ENCODE measurements at places on chromosomes 5 and 9.
A peak's percentile ranks its signal among the peaks of the same experiment; 100 is the strongest.

DNA sequence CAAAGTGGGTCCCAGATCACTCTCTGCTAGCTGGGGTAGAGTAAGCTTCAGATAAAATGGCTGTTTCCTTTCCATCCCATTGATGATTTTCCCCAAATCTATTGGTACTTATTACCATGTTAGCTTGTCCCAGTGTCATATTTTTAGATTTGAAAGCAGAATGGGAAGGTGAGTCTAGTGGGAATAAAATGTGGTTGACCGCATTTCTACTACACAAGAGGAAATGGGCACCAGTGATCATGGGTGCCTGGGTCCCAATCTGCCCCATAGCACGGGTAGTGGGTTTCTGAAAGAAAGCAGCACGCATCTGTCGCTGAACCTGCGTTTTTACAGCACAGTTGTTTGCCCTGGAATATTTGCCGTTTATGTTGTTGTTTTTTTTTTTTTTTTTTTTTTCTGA is 20.1 kb downstream of the DAPK1 start:
- no peak for DNase-seq

DNA sequence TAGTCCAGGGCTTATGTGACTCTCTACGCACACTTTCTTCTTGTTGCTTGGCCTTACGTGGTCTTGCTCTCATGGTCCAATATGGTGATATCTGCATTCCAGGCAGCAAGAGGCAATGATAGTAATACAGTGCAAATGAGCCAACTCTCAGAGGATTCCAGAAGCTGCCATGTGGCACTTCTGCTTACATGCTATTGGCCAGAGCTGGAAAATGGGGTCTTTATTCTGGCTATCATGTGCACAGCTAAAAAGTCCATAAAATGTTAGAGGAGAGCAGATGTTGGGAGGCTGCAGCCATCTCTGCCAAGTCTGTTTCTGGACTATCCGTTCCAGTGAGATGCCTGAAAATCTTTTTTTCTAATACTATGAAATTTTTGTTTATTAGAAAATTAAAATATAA is 2.9 kb upstream of the SEPTIN8 start:
- DNase-seq = no peak

GRCh38 chr9:69519470-69520240 is 152.5 kb downstream of the APBA1 start:
- DNase-seq = no peak

- no peak for DNase-seq
Observed at GRCh38 chr9:120001536-120001935, 578.4 kb downstream of the CDK5RAP2 start.

- DNase-seq = no peak
Observed at GRCh38 chr9:34957492-34958410, at the start of gene PHF24. Gene PHF24 (plus strand): TSS chr9:34958285. CDS start chr9:34971299, 13,014 bp downstream.

- no peak for DNase-seq
Observed at GRCh38 chr5:175567954-175568353, 89.6 kb downstream of the SFXN1 start.

GRCh38 chr5:171520300-171521174 is 101.1 kb downstream of the FGF18 start:
- peak; percentile 45 for DNase-seq

- no peak for DNase-seq
Observed at GRCh38 chr5:158570502-158570901, 529.2 kb downstream of the EBF1 start.

GRCh38 chr9:109455861-109456260 is 42.2 kb downstream of the PTPN3 start:
- no peak for DNase-seq

GRCh38 chr9:117616431-117616831 is 87.8 kb upstream of the TLR4 start:
- DNase-seq = no peak

- peak; percentile 88 for DNase-seq
Observed at GRCh38 chr9:7185612-7186011, 427.8 kb downstream of the KDM4C start.

DNA sequence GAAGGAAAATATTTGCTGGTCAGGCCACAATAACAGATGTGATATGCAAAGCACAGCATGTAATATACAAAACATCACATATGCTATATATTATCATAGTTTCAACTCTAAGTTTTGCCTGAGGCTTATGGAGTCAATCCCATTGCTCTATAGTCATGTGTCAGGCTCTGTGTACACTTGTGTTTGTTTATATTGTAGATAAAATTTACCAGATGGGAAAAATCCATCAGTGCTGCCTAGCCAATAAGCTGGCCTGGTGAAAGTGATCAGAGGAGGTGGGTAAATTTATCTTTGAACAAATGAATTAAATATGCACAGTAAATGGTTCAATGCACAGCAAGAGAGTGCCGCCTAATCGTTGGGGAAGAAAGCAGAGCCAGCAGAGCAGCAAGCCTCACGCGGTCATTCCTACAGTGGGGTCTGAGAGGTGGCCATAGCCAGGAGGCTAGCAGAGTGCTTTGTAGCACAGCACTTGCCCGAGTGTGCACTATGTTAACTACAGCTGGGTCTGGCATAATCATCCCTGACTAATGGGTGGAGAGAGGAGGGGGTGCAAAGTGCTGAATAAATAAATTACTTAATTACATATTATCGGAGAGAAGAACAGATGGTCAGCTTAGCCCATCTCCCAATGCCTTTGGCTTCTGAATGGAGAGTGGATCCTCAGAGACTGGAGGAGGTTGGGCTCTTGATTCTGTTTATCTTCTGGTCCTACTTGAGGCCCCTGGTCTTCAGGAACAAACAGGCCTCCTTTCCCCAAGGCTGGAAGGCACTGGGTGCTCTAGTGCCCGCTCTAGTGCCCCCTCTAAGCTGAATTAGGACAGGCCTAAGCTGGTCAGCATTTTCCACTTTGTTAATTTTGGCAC is 153.5 kb downstream of the MAT2B start:
- no peak for DNase-seq

- DNase-seq = no peak
Observed at GRCh38 chr5:180636016-180636402, 13.4 kb downstream of the FLT4 start.

- no peak for DNase-seq
Observed at GRCh38 chr5:143108498-143109128, 294.9 kb downstream of the NR3C1 start.

DNA sequence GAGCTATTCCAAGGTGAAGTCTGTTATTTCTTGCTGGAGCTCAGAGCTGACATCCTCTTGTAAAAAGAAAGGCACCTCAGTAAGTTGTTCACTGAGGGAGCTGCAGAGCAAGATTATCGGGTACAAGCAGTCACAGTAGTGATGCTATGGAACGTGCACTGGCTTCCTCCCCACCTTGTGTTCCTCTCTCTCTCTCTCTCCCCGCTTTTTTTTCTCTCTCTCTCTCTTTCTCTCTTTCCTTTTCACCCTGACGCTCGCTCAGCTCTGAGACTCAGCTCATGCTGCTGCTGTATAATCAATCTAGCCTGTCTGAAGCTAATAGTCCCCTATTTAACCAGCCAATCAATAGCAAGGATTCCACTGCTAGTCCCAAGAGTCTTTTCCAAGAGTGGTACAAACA is 587.6 kb upstream of the CDH18 start:
- no peak for DNase-seq

GRCh38 chr5:160702934-160703333 is 149.1 kb downstream of the ATP10B start:
- DNase-seq = no peak

DNA sequence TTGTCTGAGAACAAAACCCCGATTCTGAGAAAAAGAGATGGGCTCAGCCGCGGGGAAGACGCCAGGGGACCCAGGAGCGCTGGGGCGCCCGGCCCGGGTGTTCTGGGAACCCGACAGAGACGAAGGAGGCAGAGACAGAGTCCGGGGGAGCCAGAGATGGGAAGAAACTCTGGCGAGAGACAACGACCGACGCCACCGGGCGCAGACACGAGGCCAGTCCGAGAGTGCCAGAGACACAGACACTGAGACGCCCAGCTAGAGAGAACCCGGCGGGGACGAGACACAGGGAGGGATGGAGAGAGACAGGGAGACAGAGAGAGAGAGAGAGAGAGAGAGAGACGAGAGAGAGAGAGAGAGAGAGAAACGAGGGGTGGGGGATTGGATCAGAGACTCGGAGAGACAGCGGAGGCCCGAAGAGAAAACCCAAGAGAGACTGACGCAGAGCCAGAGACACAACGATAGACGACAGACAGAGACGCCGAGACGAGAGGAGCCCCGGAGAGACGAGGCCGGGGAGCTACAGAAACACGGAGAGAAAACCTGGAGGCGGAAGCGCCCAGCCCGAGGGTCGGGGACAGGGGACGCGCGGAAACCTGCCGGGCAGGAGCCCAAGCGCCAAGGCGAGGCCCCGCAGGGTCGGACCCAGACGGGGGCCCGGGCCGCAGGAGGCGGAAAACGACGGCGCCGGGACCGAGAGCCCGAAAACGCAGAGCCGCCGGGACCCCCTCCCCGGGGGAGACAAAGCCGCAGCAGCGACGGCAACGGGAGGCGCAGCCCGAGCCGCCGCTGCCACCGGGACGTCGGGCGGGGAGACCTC is 3.3 kb downstream of the NR5A1 start:
- DNase-seq = no peak

GRCh38 chr5:41270423-41271251 is 57.3 kb upstream of the C6 start:
- DNase-seq = peak; percentile 5

- DNase-seq = no peak
Observed at GRCh38 chr9:92952906-92953610, 5.7 kb downstream of the FGD3 start.

GRCh38 chr5:3835811-3836210 is 240.2 kb downstream of the IRX1 start:
- DNase-seq = no peak

DNA sequence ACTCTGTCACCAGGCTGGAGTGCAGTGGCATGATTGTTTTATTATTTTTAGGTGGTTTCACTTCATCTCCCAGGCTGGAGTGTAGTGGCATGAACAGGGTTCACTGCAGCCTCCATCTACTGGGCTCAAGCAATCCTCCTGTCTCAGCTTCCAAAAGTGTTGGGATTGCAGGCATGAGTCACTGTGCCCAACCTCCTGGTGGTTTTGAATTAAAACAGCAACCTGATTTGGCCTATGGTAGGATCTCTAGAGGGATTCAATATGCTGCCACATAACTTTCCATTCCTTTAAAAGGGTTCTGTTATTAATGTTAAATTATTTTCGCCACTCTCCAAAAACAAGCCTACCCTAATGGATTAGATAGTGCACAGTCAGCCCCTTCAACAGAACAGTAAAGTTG is 9.9 kb upstream of the HSPA4 start:
- DNase-seq = no peak

DNA sequence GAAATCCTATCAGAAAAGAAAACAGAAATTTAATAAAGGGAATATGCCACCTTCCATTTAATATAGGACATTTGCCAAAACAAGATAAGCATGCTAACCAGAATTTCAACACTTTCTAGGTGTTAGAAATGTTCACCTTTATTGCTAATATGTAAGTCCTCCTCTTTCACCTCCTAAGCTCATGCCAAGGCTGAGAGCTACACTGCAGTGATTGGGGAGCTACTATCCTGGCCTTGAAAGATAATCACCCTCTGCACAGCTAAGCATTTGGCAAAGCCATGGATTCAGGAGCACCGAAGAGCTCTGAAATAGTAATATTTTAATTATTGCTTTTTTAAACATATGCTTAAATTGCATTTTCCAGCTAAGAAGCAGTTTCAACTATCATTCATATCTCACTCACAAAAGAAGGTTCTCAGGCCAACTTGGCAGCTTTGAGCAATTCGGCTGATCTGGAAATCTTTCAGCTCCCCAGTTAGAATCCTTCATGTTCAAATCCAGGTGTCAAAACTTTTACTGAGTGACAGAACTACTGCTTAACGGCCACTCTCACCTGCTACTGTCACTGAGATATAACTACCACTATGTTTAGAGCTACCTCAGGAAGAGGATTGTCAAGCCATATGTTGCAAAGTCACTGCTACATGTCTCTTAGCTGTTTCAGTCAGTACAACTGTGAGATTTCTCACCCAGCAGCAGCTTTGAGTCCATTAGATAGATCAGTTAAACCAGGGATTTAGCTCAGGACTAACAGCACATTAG is 302.0 kb downstream of the NFIB start:
- DNase-seq = no peak

DNA sequence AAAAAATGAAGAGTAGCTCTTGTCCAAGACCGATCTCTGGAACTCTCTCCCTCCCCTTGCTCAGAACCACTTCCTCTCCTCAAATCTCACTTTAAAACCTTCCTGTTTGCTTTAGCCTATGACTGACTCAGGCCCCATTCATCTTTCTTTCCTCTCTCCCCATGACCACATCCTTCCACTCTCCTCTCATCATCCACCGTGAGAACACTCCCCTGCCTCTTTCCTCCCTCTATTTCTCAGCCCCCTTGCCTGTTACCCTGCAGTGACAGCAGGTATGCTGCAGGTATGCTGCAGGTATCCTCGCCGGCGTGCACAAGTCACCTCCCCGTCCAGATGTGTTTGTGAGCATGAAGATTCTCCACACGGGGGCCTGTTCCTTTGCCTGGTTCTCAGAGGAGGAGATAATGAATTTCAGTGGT is 505.3 kb downstream of the CCDC171 start:
- no peak for DNase-seq

DNA sequence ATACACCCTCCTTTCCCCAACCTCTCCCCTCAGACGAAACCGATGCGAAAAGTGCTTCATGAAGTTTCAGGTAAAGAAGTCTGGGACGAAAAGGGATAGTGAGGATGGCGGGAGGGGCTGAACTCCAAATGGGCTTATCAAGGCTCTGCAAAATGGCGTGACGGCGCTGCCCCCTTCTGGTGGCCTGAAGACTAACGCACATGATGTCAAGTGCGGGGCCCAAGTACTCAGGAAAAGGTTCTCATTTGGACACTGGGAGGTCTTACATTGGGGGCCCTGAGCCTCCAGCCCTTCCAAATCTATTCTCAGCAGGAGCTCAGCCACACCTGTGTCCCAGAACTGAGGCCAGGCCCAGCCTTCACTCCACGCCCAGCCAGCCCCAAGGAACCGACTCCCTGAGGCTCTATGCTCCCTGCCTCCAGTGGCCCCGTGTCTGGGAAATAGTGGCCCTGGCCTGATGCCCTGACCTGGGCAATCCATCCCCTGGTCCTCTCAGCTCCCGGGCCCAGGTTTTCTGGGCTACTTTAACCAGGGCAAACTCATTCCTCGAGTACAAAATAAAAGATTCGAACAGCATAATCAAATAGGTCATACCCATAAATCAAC is 119.9 kb downstream of the KCNIP1 start:
- DNase-seq = no peak

- DNase-seq = no peak
Observed at GRCh38 chr9:134378901-134379338, 52.7 kb downstream of the RXRA start.

- no peak for DNase-seq
Observed at GRCh38 chr5:44806608-44807007, 2.1 kb upstream of the MRPS30 start.

GRCh38 chr5:148060881-148061280 is 2.9 kb upstream of the SPINK5 start:
- no peak for DNase-seq

All from iPS DF 19.7 (cell line).